ENCODE measurements at places on chromosomes 7 and 10. TPM values are rescaled to one million over a fixed set of nuclear protein-coding genes. Genes with fewer than 3 reads are reported as not detected.

The FEZF1 gene
- not detected for total RNA-seq

The SFRP5 gene
- total RNA-seq = not detected

The CYP2C8 gene
- total RNA-seq = 0.36 TPM

The SCIN gene
- 0.10 TPM for total RNA-seq

The PDLIM1 gene
- 1.7 TPM for total RNA-seq

DNA sequence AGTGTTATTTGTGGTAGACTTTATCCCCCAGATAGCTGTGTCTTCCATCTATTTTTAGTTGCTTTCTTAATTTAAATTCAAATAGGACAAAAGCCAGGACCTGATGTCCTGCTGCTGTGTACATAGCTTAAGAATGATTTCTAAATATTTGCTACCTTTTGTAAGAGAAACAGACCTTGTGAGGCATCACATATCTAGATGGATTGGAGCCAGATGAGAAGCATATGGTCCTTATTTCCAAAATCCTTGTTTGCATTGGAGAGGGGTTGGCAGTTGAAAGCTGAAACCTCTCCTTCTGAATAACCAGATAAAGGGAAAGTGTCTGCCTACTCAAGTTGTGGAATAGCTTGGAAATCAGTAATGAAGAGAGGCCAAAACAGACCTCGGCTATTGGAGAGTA is 50.7 kb upstream of the AMPH start:
- DNase-seq = no peak

GRCh38 chr10:28619455-28619854 is 57.9 kb upstream of the BAMBI start:
- no peak for DNase-seq

GRCh38 chr10:103466734-103467133 is 8.0 kb upstream of the CALHM1 start:
- DNase-seq = no peak

DNA sequence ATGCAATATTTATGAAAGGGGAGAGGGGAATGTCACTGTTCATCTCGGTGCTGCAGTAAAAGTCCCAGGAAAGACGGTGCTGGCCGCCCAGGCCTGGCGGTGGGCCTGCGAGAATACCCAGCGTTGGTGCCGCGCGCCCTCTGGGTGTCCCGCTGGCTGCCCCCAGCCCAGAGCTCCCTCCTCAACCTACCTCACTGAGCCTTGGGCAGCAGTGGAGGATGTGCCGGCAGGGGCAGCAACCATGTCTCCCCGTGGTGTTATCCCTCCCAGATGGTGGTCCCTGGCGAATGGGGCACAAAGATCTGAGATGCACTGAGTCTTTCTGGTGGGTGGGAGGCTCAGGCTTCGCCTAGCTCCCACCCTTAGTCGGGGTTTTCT is 9.5 kb upstream of the TLX1 start:
- no peak for DNase-seq

DNA sequence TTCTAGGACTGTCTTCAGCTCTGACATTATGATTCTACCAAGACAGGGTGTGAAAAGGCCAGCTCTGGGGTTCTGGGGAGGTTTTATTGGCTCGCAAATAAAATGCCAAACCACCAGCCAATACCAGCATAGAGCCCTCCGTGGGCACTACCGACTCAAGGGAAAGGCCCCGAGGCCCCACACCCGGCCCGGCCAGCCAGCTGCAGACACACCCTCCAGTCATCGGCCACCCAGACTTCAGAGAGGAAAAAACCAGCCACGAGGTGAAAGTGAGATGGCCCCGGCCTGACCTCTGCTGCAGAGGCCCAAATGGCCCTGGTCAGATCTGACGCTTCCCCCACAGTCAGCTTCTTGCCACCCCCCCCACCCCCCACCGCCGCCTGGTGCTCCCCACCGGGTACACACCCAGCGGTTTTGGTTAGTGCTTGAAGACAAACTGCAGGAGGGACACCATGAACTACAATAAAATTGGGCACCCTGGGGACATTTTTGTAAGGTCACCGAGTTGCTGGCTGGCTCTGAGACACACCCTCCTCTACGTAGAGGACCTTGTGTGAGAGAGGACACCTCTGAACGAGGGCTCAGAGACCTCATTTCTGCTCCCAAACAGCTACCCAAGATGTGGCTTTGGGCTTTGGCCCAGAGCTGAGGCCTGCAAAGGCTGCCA is 79.9 kb downstream of the PRKAG2 start:
- no peak for DNase-seq

DNA sequence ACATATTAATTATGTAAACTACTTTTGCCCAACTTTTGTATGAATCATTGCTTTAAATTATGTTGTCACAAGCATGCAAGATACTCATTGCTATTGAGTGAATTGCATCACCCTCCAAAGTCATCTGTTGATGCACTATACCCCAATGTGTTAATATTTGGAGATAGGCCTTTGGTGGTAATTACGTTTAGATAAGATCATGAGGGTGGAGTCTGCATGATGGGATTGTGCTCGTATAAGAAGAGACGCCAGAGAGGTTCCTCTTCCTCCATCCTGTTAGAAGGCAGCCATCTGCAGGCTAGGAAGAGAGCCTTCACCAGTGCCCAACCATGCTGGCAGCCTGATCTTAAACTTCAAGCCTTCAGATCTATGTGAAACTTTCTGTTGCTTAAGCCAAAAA is 95.3 kb upstream of the MAGI2 start:
- no peak for DNase-seq

DNA sequence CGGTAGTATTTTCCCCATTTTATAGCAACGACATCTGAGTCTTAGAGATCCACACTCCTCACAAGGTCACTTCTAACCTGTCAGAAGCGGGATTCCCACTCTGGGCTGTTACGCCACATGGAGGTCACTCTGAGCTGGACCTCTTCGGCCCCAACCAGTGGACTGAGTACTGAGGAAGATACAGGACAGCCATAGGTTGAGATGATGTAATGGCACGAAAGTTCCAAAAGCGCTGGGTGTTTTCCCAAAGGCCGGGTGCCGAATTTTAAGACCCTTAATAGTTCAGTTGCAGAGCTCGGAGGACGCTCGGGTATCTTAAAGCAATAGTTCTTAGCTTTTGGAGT is 699 bp downstream of the GHITM start:
- DNase-seq = peak; percentile 6

DNA sequence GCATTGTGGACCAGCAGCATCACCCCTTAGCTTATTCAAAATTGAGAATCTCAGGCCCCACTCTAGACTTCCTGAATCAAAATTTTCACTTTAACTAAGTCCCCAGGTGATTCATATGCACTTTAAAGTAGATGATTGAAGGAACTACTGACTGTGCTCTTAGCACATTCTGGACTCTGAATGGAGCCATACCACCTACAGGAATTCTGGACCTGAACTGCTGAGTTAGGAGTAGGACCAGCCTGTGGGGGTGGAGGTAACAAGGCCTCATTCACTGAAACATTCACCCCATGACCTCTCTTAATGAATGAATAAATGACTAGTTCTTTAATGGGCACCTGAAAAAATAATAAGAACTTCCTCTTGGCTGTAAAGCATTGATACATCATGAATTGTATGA is 7.3 kb downstream of the PDK4 start:
- no peak for DNase-seq

- peak; percentile 37 for DNase-seq
Observed at GRCh38 chr10:3761021-3761686, 23.9 kb downstream of the KLF6 start.

- no peak for DNase-seq
Observed at GRCh38 chr7:74101061-74101681, 17.6 kb downstream of the LIMK1 start.

Measured in activated T-cell treated with anti-CD3 and anti-CD28 coated beads, Interleukin-2, amount 50 U/mL, for 72 hours (primary cell).